ENCODE measurements at places on chromosomes 3 and 15.

DNA sequence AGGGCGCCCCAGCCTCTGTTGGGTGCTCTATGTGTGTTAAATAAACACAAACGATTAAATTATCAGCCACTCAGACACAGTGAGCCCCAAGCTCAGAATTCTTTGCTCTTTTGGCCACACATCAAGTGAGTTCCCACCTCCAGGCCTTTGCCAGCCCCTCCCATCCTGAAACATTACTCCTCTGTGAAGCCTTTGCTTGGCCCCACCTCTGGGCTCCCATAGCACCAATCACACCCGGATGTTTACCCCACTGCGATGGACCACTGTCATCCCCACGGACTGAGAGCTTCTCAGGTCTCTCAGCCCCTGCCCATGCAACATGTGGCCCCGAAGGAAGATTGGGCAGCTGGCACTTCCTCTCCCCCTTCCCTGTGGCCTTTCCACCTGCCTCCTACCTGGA, 85.1 kb downstream of the NUP210 start:
- ATAC-seq = no peak

GRCh38 chr3:102687851-102688555, 253.2 kb downstream of the ZPLD1 start:
- ATAC-seq = no peak

GRCh38 chr3:156581033-156581432, 26.1 kb upstream of the SSR3 start:
- ATAC-seq = no peak

- ATAC-seq = no peak
Measured at GRCh38 chr3:122247825-122248185, 64.3 kb downstream of the CASR start.

GRCh38 chr3:82973791-82974190, 1212.3 kb upstream of the GBE1 start:
- no peak for ATAC-seq

GRCh38 chr3:48092270-48092669, 76.1 kb upstream of the MAP4 start:
- no peak for ATAC-seq

GRCh38 chr3:156751461-156752025, 74.6 kb upstream of the LEKR1 start:
- peak; percentile 67 for ATAC-seq

- no peak for ATAC-seq
Measured at GRCh38 chr3:22121068-22121701, 370.2 kb upstream of the ZNF385D start.

DNA sequence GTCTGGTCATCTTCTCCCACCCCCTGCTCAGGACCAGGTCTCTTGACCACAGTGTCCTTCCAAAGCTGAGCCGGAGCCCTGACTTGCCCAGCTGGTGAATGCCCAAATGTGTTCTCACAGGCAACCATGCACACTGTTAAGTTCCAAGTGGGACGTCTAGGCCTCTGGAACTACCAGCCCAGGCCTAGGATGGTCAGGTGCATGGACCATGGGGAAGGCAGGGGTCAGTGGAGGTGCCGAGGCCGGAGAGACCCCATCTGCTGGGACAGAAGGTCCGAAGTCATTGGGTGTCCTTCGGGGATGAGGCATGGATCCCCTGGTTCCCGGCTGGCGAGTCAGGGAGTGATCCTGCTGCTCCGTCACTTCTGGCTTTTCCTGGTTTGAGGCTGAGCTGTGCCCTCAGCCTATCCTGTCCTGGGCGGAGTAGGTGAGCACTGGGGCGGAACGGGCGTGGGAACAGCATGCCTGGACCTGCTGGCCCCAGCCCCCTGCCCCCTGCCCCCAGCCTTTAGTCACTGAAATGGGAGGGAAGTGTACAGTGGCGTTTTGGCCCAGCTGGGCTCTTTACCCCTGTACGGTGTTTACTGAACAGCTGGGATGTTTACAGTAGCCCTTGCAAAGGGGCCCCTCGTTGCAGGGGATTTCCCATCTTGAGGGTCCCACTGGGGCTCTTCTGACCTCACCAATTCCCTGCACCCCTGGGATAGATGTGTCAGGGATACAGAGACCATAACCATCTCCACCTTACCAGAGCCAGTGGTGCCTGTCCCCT, 12.1 kb downstream of the SEMA3F start:
- no peak for ATAC-seq

Measured in gastroesophageal sphincter (tissue), 4 donors.